ENCODE measurements at places on chromosomes 2 and 18.

DNA sequence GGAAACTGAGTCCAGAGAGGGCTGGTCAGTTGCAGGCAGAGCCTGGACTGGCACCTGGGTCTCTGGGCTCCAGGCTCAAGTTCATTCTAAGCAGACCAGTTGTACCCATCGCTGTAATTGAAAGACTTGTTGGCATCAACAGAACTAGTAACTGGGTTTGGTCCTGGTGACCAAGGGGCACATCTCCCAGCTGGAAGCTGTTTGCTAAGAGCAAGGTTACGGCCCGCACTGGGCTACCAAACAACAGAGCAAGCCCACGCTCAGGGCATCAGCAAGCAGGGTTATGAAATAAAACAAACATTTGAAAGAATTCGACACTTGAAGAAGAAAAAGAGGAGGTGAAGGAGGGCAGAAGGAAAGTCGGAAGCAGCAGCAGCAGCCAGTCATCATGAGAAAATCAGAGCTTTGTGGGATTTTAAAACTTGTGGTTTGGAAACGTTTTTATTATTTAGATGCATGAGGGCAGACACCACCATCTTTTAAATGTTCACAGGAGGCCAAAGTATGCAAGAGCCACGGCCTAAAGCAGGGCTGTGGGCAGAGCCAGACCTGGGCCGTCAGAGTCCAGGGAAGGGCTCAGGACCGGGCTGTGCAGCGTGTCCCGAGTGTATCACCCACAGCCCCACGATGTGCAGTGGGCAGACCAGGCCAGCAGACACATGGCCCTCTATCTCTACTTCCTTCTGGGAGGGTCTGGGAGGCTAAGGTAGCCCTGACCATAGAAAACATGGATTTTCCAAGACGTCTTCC lies 220.3 kb downstream of the BCL2 start:
- no peak for DNase-seq

DNA sequence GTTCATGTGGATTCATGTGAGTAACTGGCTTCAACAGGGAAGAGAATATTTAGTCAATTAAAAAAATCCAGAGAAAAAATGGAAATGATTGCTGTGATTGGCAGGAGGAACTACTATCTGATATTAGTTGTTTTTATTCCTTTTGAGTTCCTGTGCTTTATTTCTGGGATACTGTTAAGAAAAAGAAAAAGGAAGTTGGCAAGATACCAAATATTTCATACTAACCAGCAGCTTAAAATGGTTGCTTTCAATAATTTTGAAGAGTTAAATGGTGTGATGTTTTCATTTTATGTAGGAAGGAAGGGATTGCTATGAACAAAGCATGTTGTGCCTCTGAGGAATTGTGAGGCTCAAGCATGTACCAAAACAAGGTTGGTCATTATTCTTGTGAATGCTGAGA lies 8.1 kb upstream of the MTX2 start:
- DNase-seq, result no peak

- DNase-seq, result no peak
Observed at GRCh38 chr2:209321581-209321980, 102.3 kb upstream of the MAP2 start.

- no peak for DNase-seq
Observed at GRCh38 chr18:56851774-56852173, 200.6 kb downstream of the WDR7 start.

DNA sequence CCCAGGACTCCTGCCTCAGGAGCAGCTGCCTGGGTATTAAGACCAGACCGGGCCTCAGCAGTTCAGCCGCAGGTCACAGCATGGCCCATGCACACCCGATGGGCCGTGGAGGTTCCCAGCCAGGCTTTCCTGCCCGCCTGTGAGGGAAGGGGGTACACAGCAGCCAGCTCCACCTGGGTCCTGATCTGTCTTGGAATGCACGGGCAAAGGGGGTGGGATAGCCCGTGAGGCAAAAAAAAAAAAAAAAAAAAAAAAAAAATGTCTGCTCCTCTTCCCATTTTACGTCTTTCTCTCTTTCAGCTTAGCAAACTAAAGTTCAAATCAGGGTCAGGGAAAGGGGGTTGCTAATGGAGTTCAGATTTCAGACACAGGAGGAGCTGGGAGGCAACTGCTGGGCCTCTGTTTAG lies 385.2 kb downstream of the TNS1 start:
- DNase-seq, result no peak

DNA sequence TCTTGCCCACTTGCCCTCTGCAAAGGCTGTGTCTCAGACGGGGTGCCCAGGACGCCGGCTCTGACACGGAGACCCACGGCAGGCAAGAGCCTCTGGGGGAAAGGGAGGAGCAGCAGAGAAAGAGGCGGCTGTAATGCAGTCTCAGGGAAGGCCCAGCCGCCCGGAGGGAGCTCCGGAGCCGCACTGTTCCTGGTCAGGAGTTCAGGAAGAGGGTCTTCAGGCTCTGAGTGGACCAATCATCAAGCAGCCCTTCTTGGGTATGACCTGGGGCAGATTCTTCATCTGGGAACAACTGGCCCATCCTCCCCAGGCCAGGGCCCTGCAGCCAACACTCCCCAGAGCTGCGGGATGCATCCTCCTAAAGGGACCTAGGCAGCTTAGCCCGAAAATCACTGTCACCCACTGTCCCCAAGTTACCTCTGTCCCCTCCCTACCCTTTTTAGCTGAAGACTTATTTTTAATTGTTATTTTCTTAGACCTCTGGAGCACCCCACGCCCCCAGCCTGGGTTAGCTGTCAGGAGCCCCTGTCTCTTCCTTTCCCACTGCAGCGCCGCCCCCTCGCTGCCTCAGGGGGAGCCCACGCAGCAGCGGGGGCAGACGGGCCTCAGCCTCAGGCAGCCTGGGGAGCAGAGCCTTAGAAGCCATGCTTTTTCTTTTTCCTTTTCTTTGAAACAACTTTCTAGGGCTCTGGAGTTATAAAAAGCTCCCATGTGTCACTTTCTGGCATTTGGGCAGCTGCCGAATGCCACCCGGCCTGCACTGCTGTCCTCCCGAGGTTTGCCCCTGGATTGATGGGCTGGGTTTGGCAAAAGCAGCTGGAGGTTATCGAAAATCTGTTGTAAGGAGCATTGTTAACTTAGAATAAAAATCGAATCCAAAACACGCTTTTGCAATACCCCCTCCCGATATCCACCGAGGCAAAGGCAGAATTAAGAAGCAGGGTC lies 644 bp upstream of the NEU2 start:
- DNase-seq, result no peak

- peak; percentile 33 for DNase-seq
Observed at GRCh38 chr18:24176727-24177416, 38.0 kb downstream of the CABYR start.

DNA sequence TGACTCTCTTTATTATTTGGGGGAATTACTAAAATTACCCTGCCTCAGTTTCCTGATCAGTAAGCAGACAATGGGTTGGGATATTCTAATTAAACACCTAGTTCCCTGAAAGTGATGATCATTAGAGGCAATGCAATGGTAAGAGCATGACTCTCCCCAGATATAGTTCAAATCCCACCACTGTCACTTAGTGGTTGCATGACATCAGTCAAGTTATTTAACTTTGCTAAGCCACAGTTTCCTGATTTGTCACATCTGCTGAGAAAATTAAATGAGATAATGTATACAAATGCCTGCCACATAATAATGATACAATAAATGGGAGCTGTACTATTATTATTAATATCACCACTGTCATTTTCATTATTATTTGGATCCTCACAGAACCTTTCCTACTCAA lies 29.9 kb downstream of the ZEB2 start:
- DNase-seq, result no peak

DNA sequence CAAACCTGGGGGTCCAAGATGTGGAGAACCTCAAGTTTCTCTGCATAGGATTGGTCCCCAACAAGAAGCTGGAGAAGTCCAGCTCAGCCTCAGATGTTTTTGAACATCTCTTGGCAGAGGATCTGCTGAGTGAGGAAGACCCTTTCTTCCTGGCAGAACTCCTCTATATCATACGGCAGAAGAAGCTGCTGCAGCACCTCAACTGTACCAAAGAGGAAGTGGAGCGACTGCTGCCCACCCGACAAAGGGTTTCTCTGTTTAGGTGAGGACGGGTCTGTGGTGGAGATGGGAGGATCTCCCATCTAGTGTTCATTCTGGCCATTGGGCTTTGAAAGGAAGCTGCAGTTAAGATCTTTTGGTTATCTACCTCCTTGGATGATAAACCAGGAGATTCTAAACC lies 2.9 kb downstream of the CASP10 start:
- no peak for DNase-seq

GRCh38 chr2:178157574-178157973 lies 36.7 kb upstream of the OSBPL6 start:
- no peak for DNase-seq

- no peak for DNase-seq
Observed at GRCh38 chr18:48034651-48035555, 104.4 kb upstream of the SMAD2 start.

DNA sequence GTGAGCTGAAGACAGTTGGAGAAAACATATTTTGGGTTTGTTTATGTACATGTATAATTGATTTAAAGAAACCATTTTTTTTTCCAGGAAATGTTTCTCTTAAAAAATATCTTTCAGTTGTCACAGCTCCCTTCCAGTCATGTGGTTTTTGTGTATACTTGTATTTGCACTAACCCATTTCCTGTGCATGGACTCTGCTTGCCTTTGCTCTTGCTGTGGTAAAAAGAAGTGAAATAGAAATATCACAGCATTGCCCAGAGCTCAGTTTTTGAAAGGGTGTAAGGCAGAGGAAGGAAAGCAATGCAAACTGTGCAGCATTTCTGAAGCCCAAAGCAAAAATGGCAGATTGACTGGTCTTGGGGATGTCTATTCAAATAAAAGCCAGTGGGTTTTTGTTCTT lies 10.4 kb upstream of the DOCK10 start:
- no peak for DNase-seq

GRCh38 chr2:11286323-11286722 lies 58.1 kb downstream of the ROCK2 start:
- DNase-seq, result no peak

GRCh38 chr2:62964050-62964449 lies 86.6 kb upstream of the OTX1 start:
- no peak for DNase-seq

- no peak for DNase-seq
Observed at GRCh38 chr2:206940546-206940945, 1.2 kb downstream of the CPO start.

DNA sequence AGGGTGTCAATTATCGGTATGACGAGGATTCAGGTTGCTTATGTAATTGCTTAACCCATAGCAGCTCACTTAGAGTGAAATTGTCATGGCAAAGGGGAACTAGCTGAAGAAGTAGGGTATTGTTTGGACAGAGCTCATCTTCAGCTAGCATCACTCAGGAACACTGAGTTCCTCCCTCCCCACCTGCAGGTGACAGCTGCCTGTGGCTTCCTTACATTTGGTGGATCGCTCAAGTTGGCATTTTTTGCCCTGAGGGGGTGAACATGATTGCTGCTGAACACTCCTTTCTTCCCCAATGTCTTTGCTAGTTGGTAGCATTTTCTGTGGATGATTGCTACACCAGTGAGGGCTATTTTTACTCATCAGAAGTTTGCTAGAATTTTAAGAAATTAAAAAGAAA lies 86.7 kb upstream of the THUMPD2 start:
- no peak for DNase-seq

Measured in activated naive CD8-positive, alpha-beta T cell treated with anti-CD3 and anti-CD28 coated beads, Interleukin-2, amount 10 ng/mL, durations not matched to agents 7 days and 5 days (primary cell).